Esophagus squamous epithelium (tissue), 5 donors: ENCODE measurements at places on chromosomes 6 and 20.

GRCh38 chr20:29301624-29302259 lies 1955.7 kb upstream of the DEFB115 start:
- H3K27ac ChIP-seq = no peak overlapping the region
- H3K4me3 ChIP-seq = no peak overlapping the region
- no peaks in the 10 kb centered on the region for H3K36me3 ChIP-seq
- no peaks in the 10 kb centered on the region for H3K4me1 ChIP-seq

DNA sequence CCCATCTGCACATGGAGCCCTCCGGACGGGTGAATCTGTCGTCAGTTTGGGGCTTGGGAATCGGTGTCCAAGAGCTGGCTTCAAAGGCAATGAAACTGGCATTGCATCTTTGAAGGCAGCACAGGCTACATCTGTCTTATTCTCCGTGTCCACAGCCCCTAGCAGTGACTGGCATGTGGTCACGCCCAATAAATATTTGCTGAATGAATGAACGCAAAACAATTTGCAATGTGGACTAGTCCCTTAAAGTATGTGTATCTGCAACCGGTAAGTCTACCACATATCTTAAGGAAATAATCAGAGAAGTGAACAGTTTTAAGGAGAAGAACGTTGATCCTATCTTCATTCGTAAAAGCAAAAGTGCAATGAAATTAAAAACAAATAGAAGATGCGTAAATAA lies 8.0 kb upstream of the PMEPA1 start:
- no peak for DNase-seq
- H3K4me3 ChIP-seq = no peak overlapping the region
- no peaks in the 10 kb centered on the region for H3K36me3 ChIP-seq
- H3K4me1 ChIP-seq = peaks cover 27% of the 10 kb centered on the region

DNA sequence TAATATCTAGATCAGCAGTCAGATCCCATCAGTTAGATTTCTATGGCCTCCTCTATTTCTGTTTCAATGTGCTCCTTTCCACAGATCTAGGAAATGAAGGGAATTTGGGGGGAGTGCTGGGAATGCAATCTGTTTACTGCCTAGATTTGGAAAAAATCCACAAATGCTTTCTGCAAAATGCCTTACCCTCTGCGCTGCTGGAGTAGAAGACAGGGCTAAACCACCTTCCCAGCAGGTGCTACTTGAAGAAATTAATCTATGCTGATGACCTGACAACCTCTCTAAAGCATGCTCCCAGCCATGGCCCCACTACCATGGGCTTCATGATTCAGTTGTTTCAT lies 46.2 kb downstream of the LY86 start:
- no peaks in the 10 kb centered on the region for H3K27me3 ChIP-seq
- DNase-seq = no peak
- no peak overlapping the region for H3K27ac ChIP-seq
- no peak overlapping the region for H3K4me3 ChIP-seq
- no peaks in the 10 kb centered on the region for H3K4me1 ChIP-seq

DNA sequence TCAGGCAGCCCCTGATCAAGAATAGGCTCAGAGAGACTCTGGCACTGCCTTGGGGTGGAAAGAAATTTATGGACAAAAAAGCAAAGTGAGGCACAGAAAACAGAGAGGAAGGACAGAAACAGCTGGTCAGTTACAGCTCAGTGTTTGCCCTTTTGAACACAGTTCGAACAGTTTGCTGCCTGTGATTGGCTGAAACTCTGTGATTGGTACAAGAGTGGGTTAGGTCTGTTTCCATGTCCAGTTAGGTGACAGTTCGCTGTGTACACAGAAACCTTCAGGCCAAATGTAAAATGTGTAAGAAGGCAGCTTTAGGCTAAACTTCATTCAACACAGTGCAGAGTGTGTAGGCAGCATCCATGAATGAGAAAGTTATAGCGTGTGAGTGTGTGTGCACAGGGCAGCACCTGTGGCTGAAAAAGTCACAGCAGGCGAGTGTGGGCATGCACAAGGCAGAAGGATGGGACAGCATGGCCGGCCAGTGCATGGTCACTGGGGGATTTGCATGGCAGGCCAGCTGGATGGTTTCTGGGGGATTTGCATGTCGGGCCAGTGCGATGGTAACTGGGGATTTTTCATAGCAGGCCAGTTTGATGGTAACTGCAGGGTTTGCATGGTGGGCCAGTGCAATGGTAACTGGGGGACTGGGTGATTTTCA lies 75.4 kb upstream of the FRMD1 start:
- H3K4me3 ChIP-seq = no peak overlapping the region
- H3K36me3 ChIP-seq = no peaks in the 10 kb centered on the region
- no peak overlapping the region for H3K27ac ChIP-seq
- H3K4me1 ChIP-seq = peaks cover 41% of the 10 kb centered on the region

- DNase-seq = no peak
- H3K27ac ChIP-seq = peak overlapping the region; percentile 85
- peak overlapping the region; percentile 72 for H3K4me3 ChIP-seq
- H3K27me3 ChIP-seq = no peaks in the 10 kb centered on the region
Measured at GRCh38 chr6:152301021-152301764, 336.0 kb downstream of the SYNE1 start.
